ENCODE measurements at places on chromosomes 12 and 14.

DNA sequence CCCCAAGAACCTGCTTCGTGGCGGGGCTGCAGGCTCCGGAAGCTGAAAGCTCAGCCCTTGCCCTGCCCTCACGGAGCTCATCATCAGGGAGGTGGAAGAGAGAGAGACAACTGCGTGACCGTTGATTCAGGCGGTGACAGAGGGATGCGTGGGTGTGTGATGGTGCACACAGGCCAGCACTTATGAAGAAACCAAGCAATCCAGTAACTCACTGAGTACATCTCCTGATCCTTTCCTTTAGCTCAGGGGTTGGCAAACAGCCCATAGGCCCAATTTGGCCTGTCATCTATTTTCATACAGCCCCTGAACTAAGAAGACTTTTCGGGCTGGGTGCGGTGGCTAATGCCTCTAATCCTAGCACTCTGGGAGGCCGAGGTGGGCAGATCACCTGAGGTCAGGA, 49.9 kb downstream of the TESC start:
- DNase-seq = no peak

GRCh38 chr14:83289896-83290295, 1756.2 kb upstream of the SEL1L start:
- no peak for DNase-seq

DNA sequence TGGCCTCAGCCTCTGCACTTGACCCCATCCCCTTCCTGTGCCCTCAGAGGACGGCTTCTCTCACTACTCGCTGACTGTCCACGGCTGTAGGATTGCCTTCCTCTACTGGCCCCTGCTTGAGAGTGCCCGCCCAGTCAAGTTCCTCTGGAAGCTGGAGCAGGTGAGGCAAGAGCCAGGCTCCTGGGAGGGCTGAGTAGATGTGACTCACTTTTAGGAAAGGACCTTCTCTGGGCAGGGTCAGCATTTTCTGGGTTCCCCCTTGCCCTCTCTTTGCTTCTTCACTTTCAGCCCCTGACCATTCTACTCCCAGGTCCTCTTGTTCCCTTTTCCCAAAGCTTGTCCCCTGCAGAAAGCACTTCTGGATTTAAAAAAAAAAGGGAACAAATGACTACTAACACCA, 7.7 kb downstream of the CLSTN3 start:
- no peak for DNase-seq

DNA sequence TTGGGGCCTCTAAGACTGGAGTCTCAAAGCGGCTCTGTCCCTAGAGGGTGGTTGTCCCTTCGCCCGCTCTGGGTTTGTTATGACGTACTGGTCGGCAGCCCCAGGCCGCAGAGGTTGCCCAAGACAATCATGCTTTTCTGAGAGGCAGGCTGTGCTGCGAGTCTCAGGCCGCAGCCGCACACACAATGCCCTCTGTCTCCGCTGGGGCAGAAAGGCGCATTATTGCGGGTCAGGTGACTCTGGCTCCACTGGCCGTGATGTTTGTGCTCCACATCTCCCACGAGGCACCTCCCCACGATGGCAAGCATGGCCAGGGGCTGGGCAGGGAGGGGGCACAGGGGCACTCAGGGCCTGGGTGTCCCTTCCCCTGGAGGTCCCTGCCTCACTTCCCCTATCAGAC, 21.0 kb upstream of the PLEKHG3 start:
- DNase-seq = no peak

DNA sequence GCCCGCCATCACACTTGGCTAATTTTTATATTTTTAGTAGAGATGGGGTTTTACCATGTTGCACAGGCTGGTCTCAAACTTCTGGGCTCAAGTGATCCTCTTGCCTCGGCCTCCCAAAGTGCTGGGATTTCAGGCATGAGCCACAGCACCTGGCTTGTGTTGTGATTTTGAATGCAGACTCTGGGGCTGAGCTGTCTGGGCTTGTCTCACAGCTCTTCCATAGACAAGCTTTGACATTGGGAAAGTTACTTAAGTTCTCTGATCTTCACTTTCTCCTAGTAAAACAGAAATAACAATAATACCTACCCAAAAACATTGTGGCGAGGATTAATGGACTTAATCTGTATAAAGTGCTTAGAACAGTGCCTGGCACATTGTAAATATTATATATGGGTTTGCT, 36.0 kb downstream of the TMBIM6 start:
- DNase-seq = no peak

- no peak for DNase-seq
Observed at GRCh38 chr12:57091638-57092528, 3.0 kb downstream of the NAB2 start.

- no peak for DNase-seq
Observed at GRCh38 chr14:40362856-40363255, 930.6 kb upstream of the FBXO33 start.

DNA sequence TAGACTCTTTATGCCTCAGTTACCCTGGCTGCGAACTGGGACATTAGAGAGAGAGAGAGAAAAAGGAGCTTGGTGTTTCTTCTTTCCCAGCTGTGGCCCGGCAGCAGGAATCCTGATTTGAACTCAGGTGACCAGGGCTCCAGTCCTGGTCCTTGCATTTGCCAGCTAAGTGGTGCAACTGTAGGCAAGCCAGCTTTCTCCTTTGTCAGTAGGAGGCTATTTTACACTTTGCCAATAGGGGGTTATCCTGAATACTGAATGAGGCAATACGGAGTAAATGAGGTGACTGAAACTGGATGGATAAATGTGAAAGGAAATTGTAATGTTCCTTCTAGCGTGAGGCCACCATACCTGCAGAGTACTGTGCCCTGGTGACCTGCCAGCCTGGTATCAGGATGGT, 27.8 kb downstream of the KCNA5 start:
- DNase-seq = no peak

DNA sequence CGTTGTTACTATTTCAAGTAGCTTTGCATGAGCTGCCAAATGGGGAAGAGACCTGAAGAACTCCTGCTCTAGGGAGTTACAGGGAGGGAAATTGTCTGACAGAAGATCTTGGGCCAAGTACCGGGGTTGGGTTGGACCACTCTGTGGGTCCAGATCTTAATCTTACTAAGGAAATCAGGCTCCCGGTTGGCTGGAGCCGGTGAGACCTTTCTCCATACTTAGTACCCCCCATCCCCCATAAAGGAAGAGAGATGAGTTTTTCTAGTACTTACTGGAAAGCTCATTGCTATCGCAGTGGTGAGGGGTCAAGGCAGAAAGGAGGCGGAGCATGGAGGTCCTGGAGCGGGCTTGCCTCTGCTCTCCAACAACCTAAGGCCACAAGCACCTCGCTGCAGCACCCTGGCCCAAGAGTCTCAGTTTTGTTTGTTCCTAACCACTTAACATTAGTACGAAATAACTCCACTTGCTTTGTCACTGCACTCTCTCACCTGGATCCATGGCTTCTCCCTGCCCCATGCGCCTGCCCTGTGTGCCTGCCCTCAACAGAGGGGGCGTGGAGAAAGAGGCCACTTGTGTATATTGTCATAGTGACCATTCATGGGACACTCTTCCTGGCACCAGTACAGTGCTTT, 6.8 kb upstream of the UNC119B start:
- DNase-seq = no peak

DNA sequence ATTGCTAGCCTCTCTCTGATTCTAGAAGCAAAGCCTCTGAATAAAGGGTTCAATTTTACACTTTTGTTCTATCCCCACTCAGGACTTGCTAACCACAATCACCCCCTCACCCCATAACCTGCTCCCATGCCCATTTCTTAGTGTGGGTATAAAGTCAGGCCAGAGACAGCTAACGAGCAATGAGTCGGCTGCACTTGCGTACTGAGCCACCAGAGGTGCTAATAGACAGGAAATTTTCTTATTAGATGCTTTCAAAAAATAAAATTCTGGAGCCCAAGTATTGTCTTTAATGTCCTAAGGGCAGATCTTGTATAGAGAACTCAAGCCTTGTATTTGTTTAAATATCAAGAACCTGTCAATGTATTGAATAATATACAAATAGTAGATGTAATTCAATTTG, 256.9 kb downstream of the SYT1 start:
- DNase-seq = no peak

DNA sequence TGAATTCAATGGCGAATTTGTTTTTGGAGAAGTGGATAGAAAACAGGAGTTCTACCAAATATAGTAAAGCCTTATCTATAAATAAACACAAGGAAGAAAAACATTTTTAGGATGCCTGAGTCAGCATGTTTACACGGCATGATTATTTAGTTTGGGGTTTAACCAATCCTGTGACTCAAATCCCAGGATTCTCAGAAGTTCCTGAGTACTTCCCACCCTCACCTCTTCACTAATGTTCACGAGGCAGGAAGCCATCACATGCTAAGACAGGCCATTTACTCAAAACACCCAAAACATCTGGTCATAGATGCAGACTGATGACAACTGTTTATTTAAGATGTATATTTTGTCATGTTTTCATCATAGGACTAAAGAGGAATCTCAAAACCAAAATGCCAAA, 3.4 kb upstream of the GLRX5 start:
- no peak for DNase-seq

- DNase-seq = no peak
Observed at GRCh38 chr14:87784386-87784785, 208.6 kb downstream of the GALC start.

DNA sequence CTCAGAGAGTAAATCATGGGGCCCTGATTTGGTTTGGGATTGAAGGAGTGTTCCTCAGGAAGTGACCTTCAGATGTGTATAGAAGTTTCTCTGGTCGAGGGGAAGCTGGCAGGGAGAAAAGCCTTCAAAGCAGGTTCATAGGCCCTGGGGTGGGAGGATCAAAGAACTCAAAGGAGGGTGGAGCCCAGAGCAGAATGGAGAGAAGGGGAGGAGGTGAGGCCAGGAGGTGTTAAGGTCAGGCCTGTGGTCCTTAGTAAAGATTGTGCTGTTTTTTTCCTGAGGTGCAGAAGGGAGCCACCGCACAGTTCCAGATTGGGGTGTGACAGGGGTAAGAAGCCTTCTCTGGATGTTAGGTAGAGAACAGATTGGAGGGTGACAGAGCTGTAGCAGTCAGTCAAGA, 9.7 kb upstream of the CFAP251 start:
- DNase-seq = no peak

DNA sequence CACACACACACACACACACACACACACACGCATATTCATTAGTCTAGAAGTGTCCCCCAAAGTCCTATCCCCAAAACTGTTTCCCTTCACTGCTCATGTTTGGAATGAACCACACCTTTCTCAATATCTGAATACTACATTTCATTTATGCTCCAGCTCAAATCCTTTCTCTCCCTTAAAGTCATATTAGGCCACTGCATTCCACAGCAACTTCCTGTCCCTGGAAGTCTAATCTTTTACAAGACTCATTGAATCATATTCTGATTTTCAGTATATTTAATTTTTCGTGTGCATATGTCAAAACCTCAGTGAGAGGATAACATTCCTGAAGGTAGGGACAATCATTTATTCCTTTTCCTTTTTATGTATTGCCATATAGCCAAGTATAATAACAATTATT, 155.6 kb upstream of the LMNTD1 start:
- no peak for DNase-seq

- no peak for DNase-seq
Observed at GRCh38 chr12:101743724-101744472, 4.6 kb upstream of the SYCP3 start.

- no peak for DNase-seq
Observed at GRCh38 chr12:33438851-33439586, 600 bp downstream of the SYT10 start.

DNA sequence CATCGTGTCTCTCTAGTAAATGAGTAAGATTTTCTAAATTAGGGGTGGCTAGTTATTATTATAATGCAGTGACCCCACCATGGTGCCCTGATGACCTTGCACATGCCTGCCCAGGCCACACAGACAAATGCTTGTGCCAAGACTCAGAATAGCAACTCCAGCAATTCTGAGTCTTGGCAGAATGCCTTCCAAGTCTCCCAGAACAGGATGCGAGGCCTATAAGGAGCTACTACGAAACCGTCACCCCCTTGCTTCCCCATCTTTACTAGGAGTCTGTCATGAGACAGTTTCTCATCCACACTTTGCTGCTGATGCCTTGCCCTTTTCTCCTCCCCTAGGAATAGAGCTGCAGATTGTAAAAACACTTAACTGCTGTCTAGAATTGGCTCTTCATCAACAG, 559.9 kb downstream of the TRHDE start:
- DNase-seq = no peak

GRCh38 chr14:57314396-57315089, 45.8 kb downstream of the AP5M1 start:
- DNase-seq = no peak

DNA sequence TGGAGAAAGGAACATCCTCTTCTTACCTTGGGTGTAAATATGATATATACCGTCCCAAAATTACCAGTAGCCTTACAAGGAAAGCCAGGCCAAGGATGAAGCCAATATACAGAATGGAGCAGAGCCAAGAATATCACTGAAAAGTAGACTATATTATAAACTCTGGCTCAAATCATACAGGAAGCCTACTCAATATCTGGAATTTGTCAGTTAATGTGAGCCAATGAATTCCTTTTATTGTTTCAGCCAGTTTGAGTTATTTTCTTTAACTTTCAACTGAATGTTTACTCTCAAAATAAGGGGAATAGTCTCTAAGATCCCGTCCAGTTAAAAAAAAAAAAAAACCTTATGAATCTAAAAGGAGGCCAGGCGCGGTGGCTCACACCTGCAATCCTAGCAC, 9.8 kb upstream of the DENND5B start:
- no peak for DNase-seq

DNA sequence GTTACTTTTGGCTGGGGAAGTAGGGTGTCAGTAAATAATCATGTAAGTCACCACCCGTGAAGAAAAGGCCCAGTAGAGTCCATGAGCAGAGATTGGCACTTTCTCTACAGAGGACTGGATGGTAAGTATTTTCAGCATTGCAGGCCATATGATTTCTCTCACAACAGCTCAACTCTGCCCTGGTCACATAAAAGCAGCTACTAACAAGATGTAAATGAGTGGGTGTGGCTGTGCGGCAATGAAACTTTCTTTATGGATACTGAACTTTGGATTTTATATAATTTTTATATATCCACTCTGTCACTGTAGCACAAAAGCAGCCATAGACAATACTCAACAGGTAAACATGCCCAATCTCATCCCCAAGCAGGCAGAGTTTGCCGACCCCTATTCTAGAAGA, 343.6 kb downstream of the GLT1D1 start:
- DNase-seq = no peak
